ENCODE measurements at places on chromosomes 5 and 9. TPM values are rescaled to one million over a fixed set of nuclear protein-coding genes. Genes with fewer than 3 reads are reported as not detected.

Gene CCDC171
- 6.8 TPM for polyA plus RNA-seq

- DNase-seq, result no peak
Measured at GRCh38 chr9:71830153-71830552, 61.8 kb upstream of the CEMIP2 start.

DNA sequence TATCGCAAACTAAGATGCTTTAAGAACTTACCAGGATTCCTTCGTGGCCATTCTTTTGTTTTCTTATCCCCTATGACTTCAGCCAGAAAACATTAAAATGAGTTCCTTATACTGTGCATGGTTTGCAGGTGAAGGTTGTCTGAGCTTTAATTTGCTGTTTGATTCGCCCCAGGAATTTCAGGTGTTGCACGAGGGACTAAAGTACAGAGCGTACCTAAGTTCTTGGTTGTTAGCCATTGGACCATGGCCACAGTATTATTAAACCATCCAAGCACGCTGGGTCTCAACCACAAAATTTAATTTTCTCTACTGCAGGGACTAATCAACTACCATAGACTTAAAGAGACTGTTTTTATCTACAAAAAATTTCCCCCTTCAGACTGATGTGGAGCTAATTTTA is 208.4 kb upstream of the MPDZ start:
- no peak for DNase-seq

Gene CDX1
- 0.40 TPM for polyA plus RNA-seq

GRCh38 chr9:114900942-114901802 is 29.2 kb downstream of the TNFSF8 start:
- no peak for DNase-seq

Data from left renal pelvis (tissue), 4 donors.